ENCODE measurements at places on chromosomes 1 and 21.
A peak's percentile ranks its signal among the peaks of the same experiment; 100 is the strongest.

DNA sequence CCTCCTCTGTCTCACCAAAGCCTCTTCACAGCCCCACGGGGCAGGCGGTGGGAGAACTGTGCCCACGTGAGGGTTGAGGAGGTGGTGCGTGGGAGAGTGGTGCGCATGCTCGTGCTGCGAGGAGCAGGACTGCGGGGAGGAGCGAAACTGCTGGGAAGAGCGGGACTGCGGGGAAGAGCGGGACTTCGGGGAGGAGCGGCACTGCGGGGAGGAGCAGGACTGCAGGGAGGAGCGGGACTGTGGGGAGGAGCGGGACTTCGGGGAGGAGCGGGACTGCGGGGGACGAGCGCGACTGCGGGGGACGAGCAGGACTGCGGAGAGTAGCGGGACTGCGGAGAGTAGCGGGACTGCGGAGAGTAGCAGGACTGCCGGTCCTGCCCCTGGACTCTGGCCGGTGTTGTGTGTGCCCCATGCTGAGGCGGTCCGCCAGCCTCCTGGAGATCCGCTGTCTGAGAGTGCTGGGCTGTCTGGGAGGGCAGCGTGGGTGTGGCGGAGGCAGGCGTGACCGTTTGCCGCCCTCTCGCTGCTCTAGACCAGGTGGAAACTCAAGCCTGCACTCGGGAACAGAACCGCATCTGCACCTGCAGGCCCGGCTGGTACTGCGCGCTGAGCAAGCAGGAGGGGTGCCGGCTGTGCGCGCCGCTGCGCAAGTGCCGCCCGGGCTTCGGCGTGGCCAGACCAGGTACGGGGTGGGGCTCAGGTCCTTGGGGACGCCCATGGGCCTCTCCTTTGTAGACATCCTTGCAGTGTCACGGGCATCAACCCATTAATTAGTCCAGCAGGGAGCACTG, 24.6 kb downstream of the TNFRSF1B start:
- DNase-seq: no peak

- no peak for DNase-seq
Observed at GRCh38 chr1:168045311-168045710, 91.4 kb downstream of the GPR161 start.

DNA sequence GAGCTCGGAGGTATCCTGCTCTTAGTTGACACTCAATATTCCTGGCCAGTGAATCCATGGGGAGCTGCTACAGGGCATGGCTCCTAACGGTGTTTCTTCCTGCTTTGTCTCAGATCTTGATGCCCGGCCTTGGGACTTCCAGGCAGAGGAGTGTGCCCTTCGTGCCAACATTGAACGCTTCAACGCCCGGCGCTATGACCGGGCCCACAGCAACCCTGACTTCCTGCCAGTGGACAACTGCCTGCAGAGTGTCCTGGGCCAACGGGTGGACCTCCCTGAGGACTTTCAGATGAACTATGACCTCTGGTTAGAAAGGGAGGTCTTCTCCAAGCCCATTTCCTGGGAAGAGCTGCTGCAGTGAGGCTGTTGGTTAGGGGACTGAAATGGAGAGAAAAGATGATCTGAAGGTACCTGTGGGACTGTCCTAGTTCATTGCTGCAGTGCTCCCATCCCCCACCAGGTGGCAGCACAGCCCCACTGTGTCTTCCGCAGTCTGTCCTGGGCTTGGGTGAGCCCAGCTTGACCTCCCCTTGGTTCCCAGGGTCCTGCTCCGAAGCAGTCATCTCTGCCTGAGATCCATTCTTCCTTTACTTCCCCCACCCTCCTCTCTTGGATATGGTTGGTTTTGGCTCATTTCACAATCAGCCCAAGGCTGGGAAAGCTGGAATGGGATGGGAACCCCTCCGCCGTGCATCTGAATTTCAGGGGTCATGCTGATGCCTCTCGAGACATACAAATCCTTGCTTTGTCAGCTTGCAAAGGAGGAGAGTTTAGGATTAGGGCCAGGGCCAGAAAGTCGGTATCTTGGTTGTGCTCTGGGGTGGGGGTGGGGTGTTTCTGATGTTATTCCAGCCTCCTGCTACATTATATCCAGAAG, 16.7 kb downstream of the ALX3 start:
- peak; percentile 17 for DNase-seq

DNA sequence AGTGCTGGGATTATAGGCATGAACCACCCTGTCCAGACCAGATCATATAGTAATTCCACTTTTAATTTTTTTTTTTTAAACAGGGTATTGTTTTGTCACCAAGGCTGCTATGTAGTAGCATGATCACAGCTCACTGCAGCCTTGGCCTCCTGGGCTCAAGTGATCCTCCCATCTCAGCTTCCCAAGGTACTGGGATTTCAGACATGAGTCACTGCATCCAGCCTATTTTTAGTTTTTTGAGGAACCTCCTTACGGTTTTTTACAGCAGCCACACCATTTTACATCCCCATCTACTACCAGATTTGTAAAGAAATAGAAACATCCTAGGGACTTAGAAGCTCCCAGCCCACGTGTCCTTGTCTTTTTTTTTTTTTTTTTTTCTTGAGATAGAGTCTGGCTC, 24.0 kb downstream of the L1TD1 start:
- no peak for DNase-seq

DNA sequence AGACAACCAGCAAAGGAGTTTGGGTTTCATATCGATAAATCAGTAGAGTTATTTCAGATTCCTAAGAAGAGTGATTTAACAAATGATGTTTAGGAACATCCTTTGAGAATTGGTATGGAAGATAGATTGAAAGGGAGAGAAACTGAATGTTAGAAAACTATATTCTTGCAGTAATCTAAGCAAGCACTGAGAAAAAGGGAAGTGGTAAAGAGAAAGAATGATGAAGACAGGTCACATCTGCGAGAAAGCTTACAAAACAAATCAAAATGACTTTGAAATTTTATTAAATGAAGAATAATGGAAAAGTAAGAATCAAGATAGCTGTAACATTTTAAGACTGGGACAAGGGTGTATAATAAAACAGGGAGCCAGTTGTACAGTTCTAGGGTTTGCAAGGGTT, 177.0 kb downstream of the HS2ST1 start:
- no peak for DNase-seq

- no peak for DNase-seq
Observed at GRCh38 chr1:34359411-34359810, 182.7 kb downstream of the C1orf94 start.

GRCh38 chr1:175742790-175743459, 470 bp downstream of the TNR start:
- no peak for DNase-seq

DNA sequence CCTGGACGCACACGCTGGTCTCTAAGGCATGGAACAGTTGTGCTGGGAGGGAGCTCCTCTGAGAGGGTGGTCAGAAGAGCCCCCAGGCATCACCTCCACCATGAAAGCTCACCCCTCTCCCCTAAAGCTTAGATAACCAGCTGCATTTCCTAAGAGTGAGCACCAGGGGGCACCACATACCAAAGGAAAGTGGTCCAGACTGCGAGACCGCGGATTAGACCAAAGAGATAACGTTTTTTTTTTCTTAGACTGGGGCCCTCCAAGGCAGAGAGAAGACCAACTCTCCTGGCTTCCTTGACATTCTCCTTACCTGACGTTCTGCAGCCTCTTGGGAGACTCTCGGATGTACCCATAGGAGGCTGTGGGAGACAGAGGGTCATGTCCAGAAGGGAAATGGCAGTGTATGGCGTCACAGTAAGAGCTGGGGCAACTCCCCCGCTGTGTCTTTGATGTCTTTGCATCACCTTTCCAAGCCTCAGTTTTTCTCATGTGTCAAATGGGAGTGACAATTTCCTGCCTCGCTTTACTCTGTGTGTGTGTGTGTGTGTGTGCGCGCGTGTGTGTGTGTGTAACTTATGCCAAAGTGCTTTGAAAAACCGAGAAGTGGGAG, 12.3 kb upstream of the IFNLR1 start:
- peak; percentile 52 for DNase-seq

GRCh38 chr21:24628046-24628445, 979.2 kb downstream of the MRPL39 start:
- no peak for DNase-seq

DNA sequence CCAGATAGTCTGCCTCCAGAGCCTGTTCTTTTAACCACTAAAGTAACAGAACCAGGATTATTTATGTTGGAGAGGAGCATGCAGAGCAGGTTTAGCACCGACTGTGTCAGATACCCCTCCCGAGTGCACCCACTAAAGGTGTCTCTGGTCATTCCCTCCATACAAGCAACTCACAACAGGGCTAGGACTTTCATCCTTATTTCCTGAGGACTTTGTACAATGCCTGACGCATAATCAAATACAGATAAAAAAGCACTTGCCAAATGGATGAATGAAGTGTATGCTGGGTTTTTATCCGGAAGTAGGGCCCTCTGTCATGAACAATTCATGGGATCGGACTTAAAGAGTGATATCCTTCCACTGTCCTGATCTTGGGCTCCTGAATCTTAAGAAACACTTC, 26.0 kb downstream of the RPL5 start:
- DNase-seq: no peak

Measured in T-helper 22 cell (primary cell).